NT2/D1 (cell line): ENCODE measurements at places on chromosomes 2 and 18.

DNA sequence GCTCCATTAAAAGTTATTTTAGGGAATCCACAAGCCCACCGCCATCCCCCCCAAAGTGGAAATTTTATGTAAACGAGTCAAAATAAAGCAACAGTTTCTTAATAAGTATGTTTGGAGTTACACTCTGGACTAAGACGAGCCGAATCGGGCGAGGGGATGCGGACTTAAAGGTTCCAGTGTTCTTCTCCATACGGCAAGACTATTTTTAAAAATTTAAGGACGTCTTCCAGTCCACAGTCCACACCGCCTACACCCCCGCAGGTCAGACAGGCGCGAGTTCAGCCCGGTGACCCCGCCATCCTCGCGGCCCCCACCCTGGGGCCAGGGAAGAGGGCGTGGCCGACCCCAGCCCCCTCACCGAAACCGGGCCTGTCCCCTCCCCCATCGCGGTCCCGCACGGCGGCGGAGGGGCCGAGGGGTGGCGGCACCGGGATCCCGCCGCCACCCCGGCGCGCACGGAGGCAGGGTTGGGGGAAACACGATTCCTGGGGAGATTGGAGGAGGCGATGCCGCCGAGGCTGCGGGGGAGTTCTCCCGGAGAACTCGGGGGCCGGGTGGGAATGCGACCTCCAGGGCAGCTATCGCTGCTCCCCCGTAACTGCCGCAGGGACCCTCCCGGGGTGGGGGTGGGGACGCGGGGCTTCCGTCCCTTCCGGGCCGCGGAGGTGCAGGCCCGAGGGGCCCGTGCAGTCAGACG is 24.5 kb upstream of the SMAD7 start:
- DNase-seq, result no peak

DNA sequence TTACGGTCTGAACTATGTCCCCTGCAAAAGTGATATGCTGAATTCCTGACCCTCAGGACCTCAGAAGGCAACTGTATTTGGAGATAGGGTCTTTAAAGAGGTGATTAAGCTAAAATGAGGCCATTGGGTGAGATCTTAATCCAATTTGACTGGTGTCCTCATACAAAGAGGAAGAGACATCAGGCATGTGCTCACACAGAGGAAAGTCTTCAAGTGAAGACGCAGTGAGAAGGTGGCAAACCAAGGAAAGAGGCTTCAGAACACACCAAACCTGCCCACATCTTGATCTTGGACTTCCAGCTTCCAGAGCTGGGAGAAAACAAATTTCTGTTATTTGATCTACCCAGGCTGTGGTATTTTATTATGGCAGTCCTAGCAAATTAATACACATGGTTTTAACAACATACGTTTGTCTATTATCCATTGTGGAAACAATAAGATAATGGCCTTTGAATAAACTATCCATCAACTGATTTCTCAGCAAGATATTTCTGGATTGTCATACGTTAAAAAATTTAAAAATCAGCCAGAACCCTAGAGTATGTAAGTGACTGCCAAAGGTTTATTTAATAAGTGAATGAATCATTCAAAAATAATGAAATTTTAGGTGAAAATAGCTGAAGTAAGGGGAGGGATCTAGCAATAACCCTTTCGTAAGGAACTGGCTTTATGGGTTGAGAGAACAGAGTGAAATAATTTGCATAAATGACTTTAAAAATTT is 6.5 kb downstream of the WIPF1 start:
- no peak for DNase-seq

DNA sequence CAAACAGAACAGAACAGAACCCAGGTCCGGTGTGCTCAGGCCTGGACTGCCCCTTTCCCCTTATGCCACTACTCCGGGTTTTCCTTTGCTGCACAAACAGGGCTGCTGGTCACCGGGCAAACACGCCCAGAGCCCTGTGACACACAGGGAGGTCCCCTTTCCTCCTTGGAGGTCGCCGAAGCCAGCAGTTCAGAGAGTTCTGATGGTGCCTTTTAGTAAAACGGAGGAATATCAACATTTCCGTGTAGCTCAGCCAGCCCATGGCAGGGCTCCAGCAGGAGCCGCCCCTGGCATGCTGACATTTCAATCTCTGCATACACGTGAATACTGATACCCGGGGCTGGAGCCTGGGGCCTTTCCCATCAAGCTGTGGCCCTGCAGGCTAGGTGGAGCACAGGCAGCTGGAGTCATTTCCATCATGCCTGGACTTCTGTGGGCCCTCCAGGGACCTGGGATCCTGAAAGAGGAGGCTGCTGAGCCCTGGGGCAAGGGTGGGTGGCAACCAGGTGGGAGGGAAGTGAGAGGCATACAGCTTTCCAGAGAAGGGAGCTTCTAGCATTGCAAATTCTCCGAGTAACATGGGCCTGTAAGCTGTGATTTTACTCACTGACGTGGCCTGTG is 91.4 kb upstream of the PXDN start:
- DNase-seq, result no peak

DNA sequence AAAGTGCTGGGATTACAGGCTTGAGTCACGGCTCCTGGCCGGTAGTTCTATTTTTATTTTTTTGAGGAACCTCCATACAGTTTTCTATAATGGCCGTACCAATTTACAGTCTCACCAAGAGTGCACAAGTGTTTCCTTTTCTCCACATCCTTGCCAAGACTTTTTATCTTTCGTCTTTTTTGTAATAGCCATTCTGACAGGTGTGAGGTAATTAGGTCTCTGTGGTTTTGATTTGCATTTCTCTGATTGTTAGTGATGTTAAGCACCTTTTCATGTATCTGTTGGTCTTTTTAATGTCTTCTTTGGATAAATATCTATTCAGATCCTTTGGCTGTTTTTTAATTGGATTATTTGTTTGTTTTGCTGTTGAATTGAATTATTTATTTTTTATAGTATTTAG is 9.3 kb downstream of the ARMC9 start:
- no peak for DNase-seq

- DNase-seq, result no peak
Observed at GRCh38 chr2:166613226-166613625, 119.2 kb upstream of the SCN7A start.
